Activated CD8-positive, alpha-beta memory T cell treated with anti-CD3 and anti-CD28 coated beads, Interleukin-2, amount 50 U/mL, for 4 hours (primary cell): ENCODE measurements at places on chromosomes 12 and 14.

DNA sequence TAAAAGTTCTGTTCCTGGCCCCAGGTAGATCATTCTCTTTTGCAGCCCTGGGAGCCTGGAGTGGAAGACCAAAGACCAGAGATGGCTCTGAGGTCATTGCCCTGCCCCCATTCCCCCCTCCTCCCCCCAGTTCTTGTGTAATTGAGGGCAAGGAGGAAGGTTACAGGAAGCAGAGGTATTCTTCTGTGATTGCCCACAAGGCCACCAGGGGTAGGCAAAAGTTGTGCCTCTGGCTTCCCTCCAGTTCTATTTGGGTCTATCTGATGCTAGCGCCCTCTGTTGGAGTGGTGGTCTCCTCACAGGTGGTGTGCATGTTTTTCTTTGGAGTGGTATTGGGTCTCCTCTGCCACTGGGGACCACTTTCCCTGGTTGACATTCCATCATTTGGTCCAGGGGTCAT, 41.2 kb upstream of the CRY1 start:
- DNase-seq, result peak; percentile 16

DNA sequence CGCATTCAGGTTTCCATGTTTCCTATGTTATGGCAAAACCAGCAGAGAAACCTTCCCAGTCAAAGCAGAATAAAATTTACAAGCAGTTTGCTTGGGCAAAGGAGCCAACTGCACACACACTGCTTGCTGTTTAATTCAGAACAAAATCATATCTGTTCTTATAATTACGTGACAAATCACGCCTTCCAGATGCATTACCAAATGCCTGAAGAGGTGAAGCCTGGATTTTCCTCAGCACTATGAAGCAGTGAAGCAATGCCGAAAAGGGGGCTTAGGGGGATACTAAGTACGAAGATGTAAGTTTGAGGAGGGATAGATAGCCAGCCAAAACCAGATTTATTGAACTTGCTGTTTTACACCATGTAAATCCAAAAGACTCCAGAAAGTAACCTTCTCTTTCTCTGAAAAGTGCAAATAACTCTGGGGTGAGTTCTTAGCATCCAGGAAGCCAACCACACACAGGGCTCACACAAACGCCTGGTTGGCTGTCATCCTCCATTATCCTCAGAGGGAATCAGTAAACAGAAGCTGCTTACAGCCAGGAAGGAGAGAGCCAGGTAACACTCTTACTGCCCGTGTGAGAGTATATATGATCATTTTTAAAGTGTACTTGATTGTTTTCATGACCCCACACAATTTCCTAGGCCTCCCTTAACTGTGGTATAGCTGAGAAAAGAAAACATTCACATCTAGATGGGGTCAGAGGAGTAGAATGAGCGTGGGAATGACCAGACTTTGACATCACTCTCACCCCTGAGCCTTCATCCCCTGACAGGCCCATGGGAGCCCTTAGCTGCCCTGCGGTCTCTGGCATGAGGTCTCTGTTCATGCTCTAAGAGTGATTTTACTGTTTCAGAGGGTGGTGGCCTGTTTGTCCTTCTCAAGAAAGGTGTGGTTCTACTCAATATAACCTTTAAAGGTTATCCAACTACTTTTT, 442.5 kb downstream of the EGLN3 start:
- no peak for DNase-seq

DNA sequence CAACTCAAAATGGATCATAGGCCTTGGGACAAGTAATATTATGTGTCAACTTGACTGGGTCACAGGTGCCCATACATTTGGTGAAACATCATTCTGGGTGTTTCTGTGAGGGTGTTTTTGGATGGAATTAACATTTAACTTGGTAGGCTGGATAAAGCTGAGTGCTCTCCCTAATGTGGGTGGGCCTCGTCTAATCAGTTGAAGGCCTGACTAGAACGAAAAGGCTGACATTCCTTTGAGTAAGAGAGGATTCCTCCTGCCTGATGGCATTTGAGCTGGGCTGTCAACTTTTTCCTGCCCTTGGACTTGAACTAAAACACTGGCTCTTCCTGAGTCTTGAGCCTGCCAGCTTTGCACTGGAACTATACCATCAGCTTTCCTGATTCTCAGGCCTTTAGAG, 93.4 kb upstream of the ESRRB start:
- no peak for DNase-seq

- no peak for DNase-seq
Observed at GRCh38 chr12:31880340-31880739, 78.9 kb upstream of the RESF1 start.
